ENCODE measurements at places on chromosomes 4 and X. TPM values are rescaled to one million over a fixed set of nuclear protein-coding genes. Genes with fewer than 3 reads are reported as not detected.

The NEIL3 gene
- total RNA-seq = 7.9 TPM

- no peaks in the 10 kb centered on the region for H3K27me3 ChIP-seq
- H3K4me1 ChIP-seq = no peaks in the 10 kb centered on the region
- no peak overlapping the region for H3K4me3 ChIP-seq
- no peak for DNase-seq
- no peak overlapping the region for H3K27ac ChIP-seq
- no peaks in the 10 kb centered on the region for H3K36me3 ChIP-seq
These were observed 42.5 kb downstream of the RBM41 start for GRCh38 chrX:107076158-107076557.

The DGKK gene
- total RNA-seq = not detected

GRCh38 chrX:103754401-103754800 is 22.2 kb upstream of the PLP1 start:
- no peak for DNase-seq
- H3K36me3 ChIP-seq = no peaks in the 10 kb centered on the region
- no peaks in the 10 kb centered on the region for H3K4me1 ChIP-seq
- H3K27me3 ChIP-seq = no peaks in the 10 kb centered on the region
- no peak overlapping the region for H3K4me3 ChIP-seq

DNA sequence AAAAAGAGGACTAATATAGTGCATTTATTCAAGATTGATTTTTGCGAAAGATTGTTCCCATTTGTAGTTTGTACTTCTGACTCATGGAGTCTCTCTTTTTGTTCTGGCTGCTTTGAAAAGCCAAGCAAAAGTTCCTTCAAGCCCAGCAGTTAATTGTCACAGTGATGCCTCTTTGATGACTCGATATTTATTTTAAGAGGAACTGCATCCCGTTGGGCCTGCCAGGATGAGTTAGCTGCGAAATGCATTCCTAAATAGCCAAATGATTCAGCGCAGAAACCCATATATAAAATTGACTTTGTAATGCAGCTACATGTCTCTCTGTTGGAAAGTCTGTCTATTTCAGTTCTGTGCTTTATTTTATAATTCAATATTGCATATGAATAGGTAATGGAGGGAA is 295.1 kb downstream of the GBA3 start:
- H3K27me3 ChIP-seq = no peaks in the 10 kb centered on the region
- DNase-seq = no peak
- no peaks in the 10 kb centered on the region for H3K36me3 ChIP-seq

- H3K36me3 ChIP-seq = peaks cover 13% of the 10 kb centered on the region
- no peak overlapping the region for H3K27ac ChIP-seq
- H3K4me3 ChIP-seq = no peak overlapping the region
- no peak for DNase-seq
- H3K27me3 ChIP-seq = no peaks in the 10 kb centered on the region
These were observed 83.8 kb downstream of the SNX25 start for GRCh38 chr4:185293202-185293601.

- peaks cover 48% of the 10 kb centered on the region for H3K4me1 ChIP-seq
- H3K27me3 ChIP-seq = no peaks in the 10 kb centered on the region
- H3K36me3 ChIP-seq = no peaks in the 10 kb centered on the region
- no peak overlapping the region for H3K4me3 ChIP-seq
- peak overlapping the region; percentile 69 for H3K27ac ChIP-seq
These were observed 7.2 kb upstream of the FAM9C start for GRCh38 chrX:13051529-13052172.

GRCh38 chrX:141791856-141792255 is 46.3 kb upstream of the MAGEC3 start:
- no peaks in the 10 kb centered on the region for H3K27me3 ChIP-seq
- no peaks in the 10 kb centered on the region for H3K4me1 ChIP-seq
- DNase-seq = no peak
- H3K4me3 ChIP-seq = no peak overlapping the region

DNA sequence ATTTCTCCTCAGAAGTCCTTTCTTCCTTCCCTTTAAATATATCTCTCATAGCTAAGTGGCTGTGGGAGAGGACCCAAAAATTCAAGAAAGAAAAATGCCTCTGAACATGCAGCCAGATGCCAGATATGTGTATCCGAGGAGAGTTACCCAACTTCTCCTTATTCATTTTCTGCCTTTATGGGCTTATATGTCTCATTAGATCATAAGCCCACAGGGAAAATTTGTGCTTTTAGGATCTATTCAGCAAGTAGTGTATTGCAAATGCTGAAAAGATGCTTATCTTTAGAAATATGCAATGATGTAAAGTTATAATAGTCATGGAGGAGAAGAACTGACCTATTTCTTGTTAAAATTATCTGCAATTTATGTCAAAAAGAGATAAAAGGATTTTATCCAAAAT is 371.8 kb upstream of the NOCT start:
- H3K4me3 ChIP-seq = no peak overlapping the region
- no peaks in the 10 kb centered on the region for H3K36me3 ChIP-seq
- H3K27ac ChIP-seq = no peak overlapping the region
- no peak for DNase-seq
- H3K27me3 ChIP-seq = no peaks in the 10 kb centered on the region

DNA sequence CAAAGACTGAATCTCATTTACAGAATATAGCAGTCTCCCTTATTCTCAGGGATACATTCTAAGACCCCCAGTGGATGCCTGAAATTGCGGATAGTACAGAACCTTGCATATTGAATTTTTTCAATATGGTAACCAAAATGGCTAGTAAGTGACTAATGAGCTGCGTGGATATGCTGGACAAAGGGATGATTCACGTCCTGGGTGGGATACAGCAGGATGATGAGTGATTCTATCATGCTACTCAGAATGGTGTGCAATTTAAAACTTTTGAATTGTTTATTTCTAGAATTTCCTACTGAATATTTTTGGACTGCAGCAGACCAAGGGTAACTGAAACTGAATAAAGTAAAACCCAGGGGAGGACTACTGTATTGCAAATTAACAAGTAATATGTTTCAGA is 66.7 kb downstream of the STAG2 start:
- H3K4me3 ChIP-seq = no peak overlapping the region
- no peaks in the 10 kb centered on the region for H3K36me3 ChIP-seq
- H3K27me3 ChIP-seq = no peaks in the 10 kb centered on the region
- H3K4me1 ChIP-seq = no peaks in the 10 kb centered on the region
- no peak for DNase-seq

The MAGED4 gene
- total RNA-seq = not detected

GRCh38 chr4:87130985-87131703 is 89.3 kb downstream of the KLHL8 start:
- no peaks in the 10 kb centered on the region for H3K27me3 ChIP-seq
- H3K4me3 ChIP-seq = no peak overlapping the region
- no peak overlapping the region for H3K27ac ChIP-seq
- H3K36me3 ChIP-seq = peaks cover 50% of the 10 kb centered on the region
- H3K4me1 ChIP-seq = no peaks in the 10 kb centered on the region

- no peaks in the 10 kb centered on the region for H3K27me3 ChIP-seq
- H3K27ac ChIP-seq = no peak overlapping the region
These were observed 38.9 kb downstream of the TLR10 start for GRCh38 chr4:38743866-38744265.

GRCh38 chr4:99305638-99306400 is 15.0 kb upstream of the ADH1A start:
- no peaks in the 10 kb centered on the region for H3K27me3 ChIP-seq
- H3K27ac ChIP-seq = no peak overlapping the region
- H3K36me3 ChIP-seq = no peaks in the 10 kb centered on the region
- DNase-seq = no peak

- H3K27ac ChIP-seq = no peak overlapping the region
- no peak overlapping the region for H3K4me3 ChIP-seq
- no peaks in the 10 kb centered on the region for H3K36me3 ChIP-seq
- DNase-seq = no peak
- H3K4me1 ChIP-seq = no peaks in the 10 kb centered on the region
These were observed 138.8 kb downstream of the CPZ start for GRCh38 chr4:8731364-8731763.

GRCh38 chrX:120358737-120359456 is 3.0 kb upstream of the ATP1B4 start:
- H3K4me3 ChIP-seq = no peak overlapping the region
- H3K27ac ChIP-seq = no peak overlapping the region
- H3K4me1 ChIP-seq = no peaks in the 10 kb centered on the region
- no peaks in the 10 kb centered on the region for H3K27me3 ChIP-seq
- no peaks in the 10 kb centered on the region for H3K36me3 ChIP-seq
- DNase-seq = no peak

GRCh38 chr4:68299492-68300457 is 50.1 kb downstream of the YTHDC1 start:
- no peaks in the 10 kb centered on the region for H3K36me3 ChIP-seq
- no peaks in the 10 kb centered on the region for H3K4me1 ChIP-seq
- DNase-seq = no peak

The NEUROG2 gene
- total RNA-seq = 2.9 TPM

- DNase-seq = no peak
- no peaks in the 10 kb centered on the region for H3K27me3 ChIP-seq
- peaks cover 14% of the 10 kb centered on the region for H3K4me1 ChIP-seq
- H3K4me3 ChIP-seq = no peak overlapping the region
- peaks cover 21% of the 10 kb centered on the region for H3K36me3 ChIP-seq
- no peak overlapping the region for H3K27ac ChIP-seq
These were observed 330.5 kb downstream of the ARHGAP10 start for GRCh38 chr4:148062301-148062950.

GRCh38 chrX:42128020-42128419 is 204.7 kb upstream of the CASK start:
- H3K4me3 ChIP-seq = no peak overlapping the region
- no peaks in the 10 kb centered on the region for H3K36me3 ChIP-seq
- no peak overlapping the region for H3K27ac ChIP-seq
- no peak for DNase-seq
- no peaks in the 10 kb centered on the region for H3K4me1 ChIP-seq

The CT45A5 gene
- total RNA-seq = not detected

GRCh38 chr4:80265571-80266252 is 752 bp upstream of the FGF5 start:
- H3K4me3 ChIP-seq = peak overlapping the region; percentile 36
- DNase-seq = no peak

DNA sequence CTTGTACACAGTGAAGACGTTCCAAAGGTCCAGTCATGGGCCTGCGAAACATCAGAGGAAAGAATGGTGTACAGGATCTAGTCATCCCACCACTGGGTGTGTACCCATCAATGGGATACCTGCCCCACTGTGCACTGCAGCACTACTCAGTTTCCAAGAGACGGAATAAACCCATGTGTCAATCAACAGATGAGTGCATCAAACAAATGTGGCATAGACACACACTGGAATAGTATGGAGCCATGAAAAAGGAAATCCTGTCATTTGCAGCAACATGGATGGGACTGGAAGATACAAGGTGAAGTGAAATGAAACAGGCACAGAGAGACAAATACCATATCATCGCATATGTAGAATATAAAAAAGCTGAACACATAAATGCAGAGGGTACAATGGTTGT is 48.0 kb downstream of the DHRSX start:
- H3K4me3 ChIP-seq = no peak overlapping the region
- no peak overlapping the region for H3K27ac ChIP-seq
- H3K36me3 ChIP-seq = no peaks in the 10 kb centered on the region
- no peaks in the 10 kb centered on the region for H3K4me1 ChIP-seq

- no peak overlapping the region for H3K27ac ChIP-seq
- H3K36me3 ChIP-seq = no peaks in the 10 kb centered on the region
- no peaks in the 10 kb centered on the region for H3K4me1 ChIP-seq
- H3K27me3 ChIP-seq = no peaks in the 10 kb centered on the region
These were observed 598.1 kb upstream of the FAT1 start for GRCh38 chr4:187321711-187322110.

The CTSO gene
- 6.7 TPM for total RNA-seq

- H3K27me3 ChIP-seq = no peaks in the 10 kb centered on the region
- H3K4me1 ChIP-seq = no peaks in the 10 kb centered on the region
These were observed 73.1 kb downstream of the PACRGL start for GRCh38 chr4:20773144-20773997.

DNA sequence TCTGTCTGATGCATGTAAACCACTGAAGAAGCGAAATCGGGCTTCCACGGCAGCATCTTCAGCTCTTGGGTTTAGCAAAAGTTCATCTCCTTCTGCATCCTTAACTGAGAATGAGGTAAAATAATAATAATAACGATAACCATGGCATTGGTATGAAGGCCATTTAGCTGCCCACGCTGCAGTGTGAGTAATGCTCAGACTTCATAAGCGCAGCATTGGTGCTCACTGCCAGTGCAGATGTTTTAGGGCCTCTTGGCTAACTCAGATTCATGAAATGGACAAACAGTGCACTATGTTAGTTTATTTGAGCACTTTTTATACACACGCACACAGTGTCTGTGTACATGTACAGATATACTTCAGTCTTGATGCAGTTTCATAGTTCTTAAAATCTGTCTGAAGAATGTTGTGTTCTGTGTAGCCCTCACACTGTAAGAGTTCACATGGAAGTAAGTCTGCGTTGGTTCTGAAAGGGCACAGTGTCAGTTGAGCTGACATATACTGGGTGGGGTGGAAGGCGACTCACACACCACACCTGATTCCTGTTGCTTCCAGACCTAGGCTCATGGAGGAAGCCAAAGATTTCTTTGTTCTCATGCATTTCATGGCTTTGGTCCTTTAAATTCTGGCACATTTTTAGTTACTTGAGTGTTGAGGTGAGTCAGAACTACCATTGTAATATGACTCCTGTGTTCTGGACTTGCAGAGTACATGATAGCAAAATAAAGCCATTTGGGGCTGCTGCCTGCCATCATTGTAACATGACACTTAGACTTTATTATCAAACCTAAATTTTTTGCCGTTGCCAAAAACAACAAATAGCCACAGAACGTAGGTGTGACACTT is 68.7 kb downstream of the NSD2 start:
- no peak for DNase-seq
- no peaks in the 10 kb centered on the region for H3K27me3 ChIP-seq
- H3K4me3 ChIP-seq = no peak overlapping the region
- H3K36me3 ChIP-seq = peaks cover 23% of the 10 kb centered on the region

- H3K27me3 ChIP-seq = no peaks in the 10 kb centered on the region
- DNase-seq = no peak
- H3K27ac ChIP-seq = no peak overlapping the region
- no peak overlapping the region for H3K4me3 ChIP-seq
- no peaks in the 10 kb centered on the region for H3K36me3 ChIP-seq
These were observed 32.7 kb upstream of the RASGEF1B start for GRCh38 chr4:81504112-81505003.

DNA sequence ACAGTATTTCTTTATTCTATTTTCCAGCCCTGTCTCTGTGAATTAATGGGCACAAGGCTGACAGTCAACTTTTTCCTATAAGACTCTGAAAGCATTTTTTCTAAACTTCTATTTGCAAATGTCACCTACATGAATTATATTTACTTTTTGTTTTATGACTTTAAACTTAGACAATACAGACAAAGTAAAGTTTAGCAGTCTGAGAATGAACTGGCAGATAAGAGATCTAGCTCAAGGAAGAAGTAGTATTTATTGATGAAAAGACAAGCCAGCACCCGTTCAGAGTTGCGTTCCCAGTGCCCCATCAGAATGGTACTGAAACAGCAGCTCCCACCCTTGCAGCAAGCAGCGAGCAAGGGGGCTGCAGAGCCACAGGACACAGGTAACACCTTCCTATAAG is 148.5 kb downstream of the FAM13A start:
- no peaks in the 10 kb centered on the region for H3K36me3 ChIP-seq
- no peak overlapping the region for H3K27ac ChIP-seq
- no peaks in the 10 kb centered on the region for H3K27me3 ChIP-seq
- no peak overlapping the region for H3K4me3 ChIP-seq

GRCh38 chr4:2829933-2830451 is 13.7 kb upstream of the ADD1 start:
- no peak overlapping the region for H3K27ac ChIP-seq
- no peak overlapping the region for H3K4me3 ChIP-seq
- H3K4me1 ChIP-seq = peaks cover 24% of the 10 kb centered on the region
- DNase-seq = no peak

The NXT2 gene
- total RNA-seq = 14.7 TPM
